ENCODE measurements at places on chromosomes 1 and 21.

- DNase-seq = no peak
Observed at GRCh38 chr1:31428436-31429221, 15.6 kb downstream of the SERINC2 start.

GRCh38 chr1:59769736-59770095 is 45.0 kb upstream of the HOOK1 start:
- DNase-seq = no peak

DNA sequence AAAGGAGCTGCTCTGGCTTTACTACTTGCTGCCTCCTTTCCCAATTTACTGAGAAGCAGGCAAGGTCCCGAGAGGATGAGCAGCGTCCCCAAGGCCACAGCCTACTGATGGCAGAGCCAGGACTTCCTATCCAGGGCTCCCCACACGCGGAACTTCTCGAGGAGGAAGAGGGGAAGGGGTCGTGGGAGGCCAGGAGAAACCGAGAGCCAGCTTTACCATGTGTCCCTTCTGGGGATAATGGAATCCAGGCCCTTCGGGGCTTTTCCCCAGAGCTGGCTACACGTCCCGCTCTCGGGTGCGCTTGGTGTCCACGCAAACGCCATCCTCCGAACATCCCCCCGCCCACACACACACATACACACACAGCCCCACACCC is 4.3 kb upstream of the CCN1 start:
- no peak for DNase-seq

DNA sequence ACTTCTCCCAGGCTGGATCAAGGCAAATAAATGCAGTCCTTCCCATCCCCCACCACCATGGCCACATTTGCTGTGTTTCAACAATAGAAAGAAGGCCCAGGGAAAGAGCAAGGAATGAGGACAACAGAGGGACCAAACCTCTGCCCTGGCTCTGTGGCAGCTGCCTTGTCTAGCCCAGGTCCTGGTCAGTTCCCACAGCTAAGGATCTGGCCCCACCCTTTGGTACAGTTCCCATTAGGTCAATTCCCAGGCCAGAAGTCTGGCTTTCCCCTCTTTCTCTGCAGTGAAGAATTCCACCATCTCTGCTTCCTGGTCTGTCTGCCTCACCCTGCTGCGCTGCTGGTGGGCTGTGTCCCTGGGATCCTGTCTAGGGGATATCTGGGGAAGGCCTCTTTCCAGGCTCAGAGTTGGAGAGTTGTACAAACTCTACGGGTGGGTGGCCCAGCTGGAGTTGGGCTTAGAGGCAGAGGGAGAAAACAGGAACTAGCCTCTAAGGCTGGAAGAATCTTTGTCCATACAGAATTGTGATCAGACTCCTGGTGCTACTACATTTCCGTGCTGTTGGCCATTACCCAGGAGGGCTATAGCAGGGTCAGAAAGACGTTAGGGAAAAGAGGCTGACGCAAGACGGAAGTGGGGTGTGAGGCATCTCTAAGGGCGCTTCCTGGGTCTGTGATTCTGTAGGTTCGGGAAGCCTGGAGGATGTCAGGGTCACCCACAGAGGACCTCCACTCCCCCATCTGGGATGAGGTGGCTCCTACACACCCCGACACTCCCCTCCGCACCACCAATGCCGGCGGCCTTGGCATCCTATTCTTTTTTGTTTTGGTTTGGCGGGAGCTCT is 953 bp upstream of the NDUFS2 start:
- DNase-seq = no peak

- DNase-seq = no peak
Observed at GRCh38 chr21:27036736-27037301, 69.9 kb upstream of the ADAMTS5 start.
